ENCODE measurements at places on chromosomes 5 and 9.

DNA sequence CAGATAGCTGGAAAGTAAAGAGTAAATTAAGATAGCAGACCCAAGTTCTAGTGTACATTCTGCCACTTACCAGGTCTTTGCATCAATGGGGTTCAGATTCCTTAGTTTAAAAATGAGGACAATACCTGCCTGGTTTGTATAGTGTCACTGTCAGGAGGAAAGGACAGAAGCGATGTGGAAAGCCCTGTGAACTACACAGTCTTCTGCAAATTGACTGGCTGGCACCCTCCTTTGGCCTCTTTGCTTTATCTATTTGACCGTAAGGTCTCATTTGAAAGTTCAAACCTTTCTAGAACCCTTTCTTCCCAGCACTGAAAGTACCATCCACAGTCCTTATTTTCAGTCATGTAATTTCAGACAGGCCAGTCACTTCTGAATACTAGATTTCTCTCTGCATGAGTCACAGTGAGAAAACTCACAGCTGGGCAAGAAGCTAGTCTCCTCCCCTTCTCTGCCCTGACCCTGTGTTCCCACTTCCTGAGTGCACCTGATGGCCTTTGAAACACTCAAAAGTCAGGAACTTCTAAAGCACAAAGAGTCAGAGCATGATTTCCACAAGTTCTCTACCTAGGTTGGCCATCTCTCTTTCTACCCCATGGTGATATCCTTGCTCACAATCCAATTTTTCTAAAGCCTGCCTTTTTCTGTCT, 91.3 kb upstream of the RASEF start:
- no peak overlapping the region for H3K4me3 ChIP-seq
- H3K4me1 ChIP-seq: no peaks in the 10 kb centered on the region
- DNase-seq: no peak
- H3K36me3 ChIP-seq: no peaks in the 10 kb centered on the region
- no peak overlapping the region for H3K27ac ChIP-seq

GRCh38 chr5:126443374-126443851, 20.2 kb downstream of the GRAMD2B start:
- H3K27ac ChIP-seq: no peak overlapping the region
- H3K27me3 ChIP-seq: no peaks in the 10 kb centered on the region
- H3K36me3 ChIP-seq: no peaks in the 10 kb centered on the region
- H3K4me3 ChIP-seq: no peak overlapping the region

DNA sequence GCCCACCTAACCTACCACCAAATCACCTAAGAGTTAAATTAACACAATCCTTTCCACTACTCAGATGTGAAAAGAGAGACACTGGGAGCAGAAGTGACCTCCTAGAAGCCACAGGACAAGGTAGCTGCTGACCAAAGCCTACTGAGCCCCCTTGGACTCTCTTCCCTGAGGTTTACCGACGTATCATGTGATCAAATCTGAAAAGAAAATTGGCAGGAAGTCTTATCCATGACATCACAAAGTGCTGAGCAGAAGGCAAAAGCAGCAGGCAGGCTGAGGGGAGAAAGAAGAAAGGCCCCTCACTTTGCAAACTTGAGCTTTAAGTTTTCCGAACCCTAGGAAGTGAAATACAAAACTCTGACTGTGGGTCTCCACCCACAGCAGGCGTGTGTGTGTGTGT, 11.1 kb downstream of the PRELID2 start:
- H3K27me3 ChIP-seq: no peaks in the 10 kb centered on the region
- DNase-seq: no peak
- no peaks in the 10 kb centered on the region for H3K4me1 ChIP-seq
- H3K36me3 ChIP-seq: no peaks in the 10 kb centered on the region

DNA sequence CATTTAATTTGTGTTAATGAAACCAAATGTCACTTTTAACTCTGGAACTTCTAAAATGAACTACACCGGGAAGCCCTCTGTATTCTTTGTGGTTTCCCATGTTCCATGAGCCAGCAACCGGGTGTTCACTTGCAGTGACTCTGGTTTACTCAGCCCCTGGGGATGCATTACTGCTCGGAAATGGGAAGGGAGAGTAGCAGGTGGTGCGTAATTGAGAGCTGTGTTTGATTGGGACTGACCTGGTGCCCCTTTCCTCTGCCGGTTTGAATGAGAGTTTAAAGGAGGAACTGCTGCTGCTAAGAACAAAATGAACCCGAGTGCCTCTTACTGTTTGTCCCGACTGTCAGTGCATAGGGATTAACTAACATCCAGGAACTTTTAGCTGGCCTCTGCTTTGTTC, 100.1 kb upstream of the DHFR start:
- H3K27ac ChIP-seq: no peak overlapping the region
- peaks cover 8% of the 10 kb centered on the region for H3K36me3 ChIP-seq
- H3K4me3 ChIP-seq: no peak overlapping the region
- peak; percentile 20 for DNase-seq

- no peaks in the 10 kb centered on the region for H3K36me3 ChIP-seq
- H3K27me3 ChIP-seq: no peaks in the 10 kb centered on the region
- no peak overlapping the region for H3K4me3 ChIP-seq
- no peaks in the 10 kb centered on the region for H3K4me1 ChIP-seq
- no peak for DNase-seq
These were observed 115.9 kb downstream of the ACTBL2 start for GRCh38 chr5:57366744-57367143.

GRCh38 chr5:39992617-39993202, 567.9 kb upstream of the DAB2 start:
- H3K27ac ChIP-seq: no peak overlapping the region
- H3K4me3 ChIP-seq: no peak overlapping the region
- DNase-seq: no peak
- no peaks in the 10 kb centered on the region for H3K36me3 ChIP-seq
- no peaks in the 10 kb centered on the region for H3K27me3 ChIP-seq

DNA sequence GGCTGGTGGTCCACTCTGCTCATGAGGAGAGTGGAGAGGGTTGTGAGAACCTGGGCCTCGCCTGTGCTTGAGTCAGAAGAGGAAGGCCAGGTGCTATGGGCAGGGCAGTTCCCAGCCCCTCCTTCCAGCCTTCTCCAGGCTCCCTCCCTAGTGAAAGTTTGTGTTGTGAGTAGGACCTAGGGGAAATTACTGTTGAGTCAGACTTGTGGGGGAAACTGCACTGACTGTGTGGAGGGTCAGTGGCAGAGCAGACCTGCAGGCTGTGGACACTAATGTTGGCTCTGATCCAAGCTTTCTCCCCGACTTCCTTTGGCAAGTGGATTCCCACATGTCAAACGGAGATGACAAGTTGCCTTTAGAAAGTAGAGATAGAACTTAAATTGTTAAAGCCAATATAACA, 102.6 kb downstream of the ARHGAP26 start:
- no peak overlapping the region for H3K4me3 ChIP-seq
- no peaks in the 10 kb centered on the region for H3K27me3 ChIP-seq
- no peaks in the 10 kb centered on the region for H3K4me1 ChIP-seq

DNA sequence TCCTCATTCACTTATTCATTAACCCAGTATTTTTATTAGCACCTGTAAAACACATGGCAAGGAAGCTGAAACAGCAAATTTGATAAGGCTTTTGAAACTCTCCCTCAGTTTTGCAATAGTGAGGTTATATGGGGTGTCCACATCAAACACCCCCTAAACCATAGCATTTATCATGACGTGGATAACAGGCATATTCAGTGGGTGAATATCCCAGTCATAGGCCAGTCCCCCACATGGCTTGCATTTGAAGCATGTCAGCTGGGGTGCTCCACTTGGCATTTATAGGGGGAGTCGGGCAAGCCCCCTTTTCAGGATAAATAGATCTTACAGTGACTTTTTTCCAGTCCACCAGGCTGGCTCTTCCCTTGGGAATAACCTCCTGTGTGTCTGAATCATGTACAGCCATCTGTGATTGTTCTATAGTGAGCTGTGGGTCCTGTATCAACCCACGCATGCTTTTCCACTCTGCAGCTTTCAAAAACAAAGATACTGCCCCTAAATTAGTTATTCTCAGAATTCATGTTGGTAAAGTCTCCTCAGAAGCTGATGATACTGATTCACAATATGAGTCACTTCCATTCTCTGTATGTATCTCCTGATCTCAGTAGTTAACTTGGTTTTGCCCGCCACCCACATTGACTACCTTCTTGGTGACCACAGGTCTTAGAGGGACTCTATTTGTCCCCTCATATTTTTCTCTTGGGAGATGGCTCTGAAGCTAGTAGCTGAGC, 84.4 kb upstream of the SPIN1 start:
- H3K4me3 ChIP-seq: no peak overlapping the region
- no peak overlapping the region for H3K27ac ChIP-seq
- no peaks in the 10 kb centered on the region for H3K36me3 ChIP-seq
- no peaks in the 10 kb centered on the region for H3K27me3 ChIP-seq
- no peak for DNase-seq

DNA sequence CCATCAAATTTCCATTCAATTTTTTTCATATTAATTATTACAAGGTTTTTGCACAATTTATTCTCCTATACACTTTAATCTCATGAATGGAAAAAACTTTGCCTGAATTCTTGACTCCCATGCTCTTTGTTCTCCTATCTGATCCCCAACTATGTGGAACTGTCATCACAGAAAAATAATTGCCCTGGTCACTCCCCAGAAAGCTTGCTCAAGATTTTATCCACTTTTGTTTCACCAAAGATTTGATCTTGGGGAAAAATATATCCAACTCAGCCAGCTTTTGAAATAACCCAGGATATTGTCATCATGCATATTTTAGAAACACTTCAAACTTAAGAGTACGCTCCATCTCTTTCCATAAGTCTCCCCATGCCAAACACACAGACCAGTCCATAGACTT, 77.7 kb upstream of the PPP2R2B start:
- DNase-seq: no peak
- no peaks in the 10 kb centered on the region for H3K36me3 ChIP-seq
- H3K4me1 ChIP-seq: no peaks in the 10 kb centered on the region
- H3K4me3 ChIP-seq: no peak overlapping the region
- no peak overlapping the region for H3K27ac ChIP-seq
- H3K27me3 ChIP-seq: peaks cover 10% of the 10 kb centered on the region

DNA sequence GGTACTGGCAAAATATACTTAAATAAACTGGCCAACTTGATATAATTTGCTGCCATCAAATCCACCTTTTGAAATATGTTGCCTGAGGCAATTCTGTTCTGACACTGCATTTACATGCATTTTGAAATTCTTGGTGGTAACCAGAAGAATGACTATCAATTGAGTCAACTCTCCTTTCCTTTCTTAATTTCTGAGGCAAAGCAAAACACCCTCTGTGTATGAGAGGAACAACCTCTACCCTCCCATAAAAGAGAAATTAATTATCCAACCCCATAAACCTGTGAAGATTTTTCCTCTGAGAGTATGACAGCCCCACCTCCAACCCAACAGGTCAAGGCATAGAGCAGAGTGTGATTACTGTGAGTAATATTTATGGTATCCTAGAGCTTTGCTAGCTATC, 286.8 kb downstream of the NR2F1-AS1 start:
- no peaks in the 10 kb centered on the region for H3K4me1 ChIP-seq
- H3K27me3 ChIP-seq: no peaks in the 10 kb centered on the region
- H3K4me3 ChIP-seq: no peak overlapping the region
- no peak for DNase-seq
- no peaks in the 10 kb centered on the region for H3K36me3 ChIP-seq

- no peak for DNase-seq
- no peak overlapping the region for H3K4me3 ChIP-seq
- no peaks in the 10 kb centered on the region for H3K27me3 ChIP-seq
- H3K4me1 ChIP-seq: no peaks in the 10 kb centered on the region
- H3K36me3 ChIP-seq: no peaks in the 10 kb centered on the region
- H3K27ac ChIP-seq: no peak overlapping the region
These were observed 160.4 kb upstream of the MPDZ start for GRCh38 chr9:13439685-13440476.

- no peak overlapping the region for H3K27ac ChIP-seq
- no peaks in the 10 kb centered on the region for H3K36me3 ChIP-seq
- peaks cover 69% of the 10 kb centered on the region for H3K27me3 ChIP-seq
- peaks cover 6% of the 10 kb centered on the region for H3K4me1 ChIP-seq
These were observed 12.0 kb downstream of the IRX2 start for GRCh38 chr5:2739360-2740050.

- no peaks in the 10 kb centered on the region for H3K27me3 ChIP-seq
- no peaks in the 10 kb centered on the region for H3K4me1 ChIP-seq
- no peak for DNase-seq
These were observed 19.3 kb downstream of the PGGT1B start for GRCh38 chr5:115243412-115243811.

DNA sequence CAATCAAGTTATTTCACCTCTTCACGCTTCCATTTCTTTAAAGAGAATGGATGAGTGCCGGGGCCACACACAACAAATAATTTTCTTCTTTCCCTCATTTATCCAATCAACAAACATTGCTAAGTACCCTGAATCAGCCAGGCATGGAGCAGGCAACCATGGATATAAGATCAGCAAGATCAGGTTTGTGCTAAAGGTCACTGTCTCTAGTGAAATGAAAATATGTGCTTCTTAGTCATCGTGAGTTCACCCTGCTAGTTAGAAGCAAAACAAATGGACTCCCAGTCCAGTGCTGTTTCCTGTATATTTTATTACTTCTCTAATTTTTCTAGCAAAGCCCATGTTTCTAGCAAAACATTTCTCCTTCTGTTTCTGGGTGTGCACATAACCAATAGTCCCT, 629.2 kb downstream of the BNC2 start:
- no peaks in the 10 kb centered on the region for H3K36me3 ChIP-seq
- no peak overlapping the region for H3K4me3 ChIP-seq
- no peak for DNase-seq
- H3K27ac ChIP-seq: no peak overlapping the region
- H3K27me3 ChIP-seq: no peaks in the 10 kb centered on the region
- no peaks in the 10 kb centered on the region for H3K4me1 ChIP-seq

GRCh38 chr5:142841511-142842265, 71.5 kb downstream of the ARHGAP26 start:
- DNase-seq: no peak
- H3K36me3 ChIP-seq: no peaks in the 10 kb centered on the region
- no peaks in the 10 kb centered on the region for H3K27me3 ChIP-seq
- H3K4me1 ChIP-seq: peaks cover 18% of the 10 kb centered on the region
- H3K27ac ChIP-seq: no peak overlapping the region

- DNase-seq: no peak
- no peaks in the 10 kb centered on the region for H3K27me3 ChIP-seq
- H3K27ac ChIP-seq: no peak overlapping the region
- peaks cover 10% of the 10 kb centered on the region for H3K4me1 ChIP-seq
- no peak overlapping the region for H3K4me3 ChIP-seq
These were observed 864.0 kb upstream of the ACO1 start for GRCh38 chr9:31520301-31521085.

- no peaks in the 10 kb centered on the region for H3K4me1 ChIP-seq
- H3K27me3 ChIP-seq: peaks cover 6% of the 10 kb centered on the region
- no peak for DNase-seq
- no peaks in the 10 kb centered on the region for H3K36me3 ChIP-seq
- no peak overlapping the region for H3K4me3 ChIP-seq
These were observed 109.8 kb upstream of the TBC1D2 start for GRCh38 chr9:98365227-98365669.
